ENCODE measurements at places on chromosomes 4 and X.

GRCh38 chrX:24204958-24205357 is 55.4 kb downstream of the ZFX start:
- DNase-seq: peak; percentile 5

- no peak for DNase-seq
These were observed 623.8 kb downstream of the FAT4 start for GRCh38 chr4:125938541-125938940.

DNA sequence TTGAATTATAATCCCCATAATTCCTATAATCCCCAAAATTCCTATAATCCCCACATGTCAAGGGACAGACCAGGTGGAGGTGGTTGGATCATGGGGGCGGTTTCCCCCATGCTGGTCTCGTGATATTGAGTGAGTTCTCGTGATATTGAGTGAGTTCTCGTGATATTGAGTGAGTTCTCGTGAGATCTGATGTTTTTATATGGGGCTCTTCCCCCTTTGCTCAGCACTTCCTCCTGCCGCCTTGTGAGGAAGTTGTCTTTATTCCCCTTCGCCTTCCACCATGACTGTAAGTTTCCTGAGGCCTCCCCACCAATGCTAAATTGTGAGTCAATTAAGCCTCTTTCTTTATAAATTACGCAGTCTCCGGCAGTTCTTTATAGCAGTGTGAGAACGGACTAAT is 36.6 kb upstream of the GPR78 start:
- DNase-seq: no peak

GRCh38 chr4:78551420-78552351 is at the start of gene ANXA3:
Gene ANXA3 (plus strand): TSS chr4:78551770. CDS start chr4:78554474, 2,704 bp downstream.
- DNase-seq: no peak

DNA sequence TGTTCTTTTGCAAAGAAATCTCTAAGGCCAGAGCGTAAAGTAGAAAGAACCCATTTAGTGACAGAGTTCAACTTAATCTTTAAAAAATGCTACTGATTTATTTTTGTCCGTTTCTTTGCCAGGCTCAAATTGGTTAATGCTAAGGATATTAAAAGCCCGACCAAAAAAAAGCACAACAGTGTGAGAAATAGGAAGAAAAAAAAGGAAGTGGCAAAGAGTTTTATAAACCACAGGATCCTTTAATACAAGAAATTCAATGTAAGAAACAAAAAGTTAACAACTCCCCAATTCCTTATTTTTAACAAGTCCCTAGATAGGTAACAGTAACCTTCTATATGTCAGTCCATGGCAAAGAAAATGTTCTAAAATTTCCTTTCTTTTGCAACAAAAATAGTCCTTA is 480.4 kb downstream of the ACTRT1 start:
- peak; percentile 81 for DNase-seq

DNA sequence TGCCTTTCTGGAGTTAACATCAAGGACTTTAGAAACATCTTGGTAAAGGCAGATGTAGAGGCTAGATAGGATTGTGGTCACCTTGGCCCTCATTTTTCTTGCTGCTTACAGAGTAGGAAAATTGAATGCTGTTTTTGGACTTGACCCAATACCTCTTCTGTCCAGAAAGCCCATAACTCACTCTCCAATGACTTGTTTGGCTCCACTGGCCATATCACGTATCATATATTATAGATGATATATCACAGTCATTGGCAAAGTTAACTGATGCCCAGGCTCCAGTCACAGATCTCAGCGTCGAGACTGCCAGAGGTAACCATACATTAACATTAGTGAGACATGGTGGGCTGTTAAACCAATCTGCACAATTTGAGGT is 88.1 kb upstream of the PLAC1 start:
- no peak for DNase-seq

DNA sequence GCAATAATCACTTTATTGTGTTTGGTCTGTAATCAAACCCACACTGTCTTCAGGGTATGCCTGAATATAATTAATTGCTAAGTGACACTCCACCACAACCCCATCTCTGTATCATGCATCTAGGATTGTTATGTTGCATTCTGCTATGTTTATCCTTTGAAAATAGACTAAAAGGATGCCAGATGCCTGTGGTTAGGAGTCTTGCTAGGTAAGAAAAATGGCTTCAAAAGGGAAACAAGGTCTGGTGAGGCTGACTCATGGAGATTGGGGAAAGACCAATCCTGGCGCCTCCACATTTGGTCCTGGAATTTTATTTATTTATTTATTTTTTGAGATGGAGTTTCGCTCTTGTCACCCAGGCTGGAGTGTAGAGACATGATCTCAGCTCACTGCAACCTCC is 360.5 kb upstream of the SLC7A11 start:
- DNase-seq: no peak

- no peak for DNase-seq
These were observed 70.4 kb upstream of the ANXA3 start for GRCh38 chr4:78481180-78481579.

GRCh38 chrX:69163936-69164741 is 1.1 kb downstream of the PJA1 start:
- DNase-seq: no peak

- DNase-seq: no peak
These were observed 11.0 kb upstream of the MSANTD1 start for GRCh38 chr4:3237712-3238560.

DNA sequence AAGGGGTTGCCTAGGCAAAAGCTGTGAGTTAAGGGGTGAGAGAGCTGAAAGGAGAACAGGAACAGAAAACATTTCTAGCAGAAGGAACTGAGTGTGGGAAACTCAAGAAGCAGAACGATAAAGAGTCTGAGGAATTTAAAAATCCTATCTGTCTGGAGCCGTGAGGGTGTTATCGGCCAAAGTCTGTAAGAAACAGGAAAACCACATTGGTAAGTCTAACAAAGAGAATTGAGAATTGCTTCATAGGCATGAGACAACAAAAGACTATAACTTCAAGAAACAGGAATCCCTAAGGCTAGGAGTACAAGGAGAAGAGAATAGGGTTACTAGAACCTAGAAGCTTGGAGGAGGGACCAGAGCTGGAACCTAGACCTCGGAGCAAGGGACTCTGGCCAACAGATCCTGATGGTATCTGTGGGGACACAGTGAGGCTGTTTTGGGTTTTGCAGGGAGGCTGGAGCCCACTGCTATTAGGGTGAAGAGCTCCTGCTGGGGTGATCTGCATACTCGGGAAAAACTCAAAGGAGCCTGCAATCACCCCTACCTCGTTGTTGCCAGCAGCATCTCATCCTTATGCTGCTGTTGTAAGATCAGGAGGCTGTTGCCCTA is 175.6 kb downstream of the FBXO8 start:
- peak; percentile 94 for DNase-seq

Measured in MV-4-11 (cell line).